Hypothalamus (tissue), 51 donors: ENCODE measurements at places on chromosomes 2 and 18.
A peak's percentile ranks its signal among the peaks of the same experiment; 100 is the strongest.

GRCh38 chr2:179233083-179233490 is 31.5 kb downstream of the SESTD1 start:
- no peak for DNase-seq

- DNase-seq = no peak
These were observed 110.5 kb downstream of the ACKR3 start for GRCh38 chr2:236679884-236680860.

DNA sequence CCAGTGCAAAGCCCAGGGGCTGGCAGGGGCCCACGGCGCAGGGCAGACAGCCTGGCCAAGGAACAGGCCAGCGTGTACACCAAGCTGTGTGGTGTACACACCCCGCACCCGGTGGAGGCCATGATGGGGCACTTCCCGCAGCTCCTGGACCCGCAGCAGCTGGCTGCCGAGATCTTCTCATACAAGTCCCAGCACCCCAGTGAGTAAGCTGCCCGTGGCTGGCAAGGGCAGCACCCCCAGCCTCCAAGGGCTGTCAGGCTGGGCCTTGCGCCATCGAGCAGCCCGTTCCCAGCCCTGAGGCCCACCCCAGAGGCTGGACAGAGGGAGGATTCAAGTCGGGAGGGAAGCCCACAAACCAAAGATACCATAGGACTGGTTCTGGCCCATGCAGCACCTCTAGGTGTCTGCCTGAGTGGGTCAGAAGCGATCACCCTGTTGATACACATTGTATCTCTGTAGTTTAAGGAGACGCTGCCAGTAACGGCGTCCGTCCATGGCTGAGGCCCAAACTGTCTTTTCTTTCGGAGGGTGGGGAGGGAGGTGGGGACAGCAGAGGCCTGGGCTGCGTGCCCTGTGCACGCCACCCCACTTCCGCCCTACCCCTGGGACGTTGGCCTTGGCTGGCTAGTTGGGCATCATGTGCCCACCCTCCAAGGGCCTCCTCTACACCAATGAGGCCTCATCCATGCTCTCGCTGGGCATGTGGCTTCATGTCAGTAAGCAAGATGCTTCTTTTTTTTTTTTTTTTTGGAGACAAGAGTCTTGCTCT is 16.8 kb upstream of the MTERF4 start:
- DNase-seq = no peak

GRCh38 chr2:13488965-13489364 is 772.2 kb downstream of the TRIB2 start:
- no peak for DNase-seq

GRCh38 chr2:185970148-185970852 is 231.7 kb downstream of the FSIP2 start:
- DNase-seq = no peak

GRCh38 chr2:1750933-1751766 is 6.8 kb upstream of the PXDN start:
- DNase-seq = peak; percentile 24

GRCh38 chr2:157441072-157441454 is 2.8 kb downstream of the CYTIP start:
- DNase-seq = no peak

DNA sequence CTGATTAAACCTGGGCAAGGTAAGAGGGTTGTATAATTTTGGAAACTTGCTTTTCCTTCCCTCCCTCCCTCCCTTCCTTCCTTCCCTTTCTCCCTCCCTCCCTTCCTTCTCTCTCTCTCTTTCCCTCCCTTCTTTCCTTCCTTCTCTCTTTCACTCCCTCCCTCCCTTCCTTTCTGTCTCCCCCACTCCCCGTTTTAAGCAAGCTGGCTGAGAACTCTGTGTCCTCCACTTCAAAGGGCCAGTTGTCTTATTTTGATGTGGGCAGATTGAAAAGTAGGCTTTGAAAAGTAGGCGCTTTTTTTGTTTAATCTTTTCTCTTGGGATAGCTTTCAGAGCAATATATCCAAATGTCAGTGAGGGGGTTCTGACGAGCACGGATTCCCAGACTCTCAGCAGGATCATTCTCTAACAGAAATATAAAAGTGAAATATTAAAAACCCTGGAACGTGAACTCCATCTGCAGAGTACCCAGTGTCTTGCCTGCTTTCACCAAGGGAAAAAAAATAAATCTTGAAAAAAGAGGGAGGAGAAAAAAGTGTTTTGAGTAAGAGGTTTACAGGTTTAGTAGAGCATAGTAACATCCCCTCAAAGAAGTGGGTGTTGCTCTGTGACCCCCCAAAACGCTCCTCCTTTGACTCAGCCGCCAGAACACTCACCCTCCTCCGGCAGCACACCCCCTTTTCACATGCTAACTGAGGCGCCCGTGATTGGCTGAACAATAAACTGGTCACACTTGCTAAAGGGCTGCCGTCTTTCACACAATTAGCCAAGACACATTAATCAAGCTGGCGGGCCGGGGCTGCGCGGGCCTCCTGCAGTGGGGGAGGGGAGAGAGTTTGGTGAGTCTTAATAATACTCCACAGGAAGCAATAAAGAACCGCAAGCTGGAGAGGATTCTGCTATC is 52.2 kb downstream of the CDK15 start:
- DNase-seq = peak; percentile 11

DNA sequence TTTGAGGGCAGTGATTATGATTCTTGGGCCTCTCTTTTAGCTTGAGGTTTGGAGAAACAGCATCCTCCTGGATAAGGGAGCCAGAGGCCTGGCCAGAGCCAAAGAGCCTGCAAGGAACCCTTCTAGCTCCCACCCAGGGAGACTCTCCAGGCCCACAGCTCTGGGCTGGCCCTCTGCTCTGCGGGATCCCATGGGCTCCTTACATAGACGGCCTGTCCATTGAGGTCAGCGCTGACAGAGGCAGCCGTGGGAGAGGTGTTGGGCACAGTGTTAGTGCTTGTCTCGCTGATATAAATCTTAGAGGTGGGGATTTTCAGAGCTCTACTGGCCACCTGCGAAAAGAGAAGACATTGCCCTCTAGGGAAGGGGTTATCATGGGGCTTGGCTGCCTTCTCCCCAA is 67.2 kb downstream of the XDH start:
- no peak for DNase-seq

DNA sequence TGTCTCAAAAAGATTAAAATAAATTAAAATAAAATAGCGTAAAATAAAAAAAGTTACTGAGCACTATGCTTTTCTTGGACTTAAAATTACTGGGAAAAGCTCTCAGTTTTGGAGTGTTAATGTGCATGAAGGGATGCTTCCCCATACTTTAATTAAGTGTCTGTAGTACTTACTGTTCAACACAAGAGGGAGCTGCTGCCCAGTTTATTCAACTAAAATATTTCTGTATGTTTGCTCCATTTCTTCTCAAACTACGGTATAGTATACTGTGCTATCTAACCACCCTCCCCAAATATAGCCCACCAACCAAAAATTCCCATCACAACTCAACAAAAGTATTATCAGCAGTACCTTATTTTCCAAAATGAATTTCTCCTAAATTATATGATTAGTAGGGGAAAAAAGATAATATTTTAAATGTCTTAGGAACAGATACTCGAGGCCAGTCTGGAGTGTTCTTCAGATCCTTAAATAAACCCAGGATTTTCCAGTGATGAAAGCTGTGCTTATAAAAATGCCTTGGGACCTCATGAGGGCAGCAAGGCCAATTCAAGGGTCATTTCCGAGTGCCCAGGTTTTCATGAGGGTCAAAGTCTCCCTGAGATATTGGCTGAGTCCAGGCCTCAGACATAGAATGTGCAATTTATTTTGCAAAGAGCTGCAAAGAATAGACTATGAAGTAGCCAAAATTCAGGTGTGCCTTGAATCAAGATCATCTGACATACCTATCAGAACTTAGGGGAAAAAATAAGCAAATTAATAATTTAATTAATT is 64.1 kb downstream of the CHRNA1 start:
- no peak for DNase-seq

DNA sequence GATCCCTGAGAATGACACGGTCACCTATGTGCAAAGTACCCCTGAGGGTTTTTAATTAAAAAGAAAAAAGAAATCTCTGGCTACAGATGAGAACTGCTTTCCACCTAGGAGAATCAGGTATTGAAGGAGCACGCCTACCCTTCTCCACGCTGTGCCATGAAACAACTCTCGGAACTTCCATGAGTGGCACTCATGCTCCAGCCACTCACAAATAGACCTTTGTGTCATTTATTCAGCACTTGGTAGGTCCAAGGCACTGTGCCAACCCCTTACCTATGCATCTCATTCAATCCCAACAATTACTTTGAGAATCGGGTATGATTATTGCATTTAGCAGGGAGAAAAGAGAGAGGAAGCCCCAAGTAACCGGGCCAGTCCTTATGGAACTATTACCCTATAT is 44.9 kb upstream of the TTC39C start:
- no peak for DNase-seq

- DNase-seq = no peak
These were observed 1020.4 kb downstream of the CBLN2 start for GRCh38 chr18:71523483-71524435.

- no peak for DNase-seq
These were observed 287.6 kb downstream of the MYCN start for GRCh38 chr2:16227811-16228462.

- DNase-seq = no peak
These were observed 126.2 kb upstream of the ZNF516 start for GRCh38 chr18:76621226-76621625.

- no peak for DNase-seq
These were observed at the start of gene SNTG2 for GRCh38 chr2:950080-950966. Gene SNTG2 (plus strand): TSS chr2:950849. CDS start chr2:950997, 148 bp downstream.
